ENCODE measurements at places on chromosomes 6 and 20.

DNA sequence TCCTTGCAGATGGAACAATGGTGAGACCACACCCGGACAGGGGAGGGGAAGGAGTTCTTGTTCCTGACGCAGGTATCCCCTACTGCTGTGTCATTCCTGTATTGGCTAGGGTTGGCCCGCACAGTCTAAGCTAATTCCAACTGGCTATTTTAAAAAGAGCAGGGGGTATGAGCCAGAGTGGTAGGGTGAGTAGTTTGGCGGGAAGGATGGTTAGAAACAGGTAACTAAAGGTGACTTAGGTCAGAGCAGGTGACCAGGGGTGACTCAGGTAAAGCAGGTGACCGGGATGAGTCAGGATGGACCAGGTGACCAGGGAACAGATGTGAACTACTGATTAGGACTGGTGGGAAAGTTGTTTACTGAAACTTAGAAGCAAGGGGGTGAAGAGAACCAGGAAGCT is 58.0 kb downstream of the ZNF292 start:
- no peak for DNase-seq

DNA sequence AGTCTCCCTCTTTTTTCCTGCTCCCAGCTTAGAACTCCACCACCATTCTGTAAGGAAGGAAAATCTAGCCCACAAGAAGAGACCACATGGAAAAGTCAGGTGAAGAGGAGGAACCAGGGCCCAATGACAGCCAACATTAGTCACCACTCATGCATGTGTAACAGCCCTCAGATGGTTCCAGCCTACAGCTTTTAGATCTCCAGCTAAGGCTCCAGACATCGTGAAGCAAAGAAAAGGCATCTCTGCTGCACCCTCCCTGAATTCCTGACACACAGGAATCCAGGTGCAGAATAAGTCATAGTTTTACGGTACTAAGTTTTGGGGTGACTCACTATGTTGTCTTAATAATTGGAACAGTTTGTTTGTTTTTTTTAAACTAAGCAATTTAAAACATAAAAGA is 25.5 kb downstream of the DCDC2 start:
- DNase-seq = no peak

GRCh38 chr6:141313986-141314385 is 818.7 kb upstream of the GJE1 start:
- no peak for DNase-seq

DNA sequence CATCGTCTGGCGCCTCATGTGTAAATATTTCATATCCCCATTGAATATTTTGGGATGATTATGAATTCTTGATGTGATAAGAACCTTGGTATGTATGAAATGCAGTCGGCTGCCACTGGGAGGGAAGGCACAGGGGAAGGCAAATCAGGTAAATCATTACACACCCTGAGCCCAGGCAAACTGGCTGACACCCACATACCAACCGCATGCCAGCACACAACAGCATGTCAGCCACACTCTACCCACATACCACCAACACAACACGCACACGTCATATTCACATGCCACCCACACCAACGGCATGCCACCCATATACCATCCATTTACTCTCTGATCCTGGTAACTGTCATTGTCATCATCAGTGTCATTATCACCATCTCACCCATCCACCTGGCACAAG is 28.3 kb upstream of the MDGA1 start:
- DNase-seq = no peak

All from EH (cell line).